ENCODE measurements at places on chromosomes 16 and 17. TPM values are rescaled to one million over a fixed set of nuclear protein-coding genes. Genes with fewer than 3 reads are reported as not detected.

Gene TLCD3B
- total RNA-seq: 1.4 TPM

Gene CPHXL
- not detected for total RNA-seq

Gene TEX14
- 0.44 TPM for total RNA-seq

Gene OSGIN1
- total RNA-seq: 0.51 TPM

Gene MT4
- total RNA-seq: not detected

Gene TAT
- not detected for total RNA-seq

Gene FBRS
- total RNA-seq: 162 TPM

Gene GALR2
- 0.78 TPM for total RNA-seq

Gene CLEC3A
- not detected for total RNA-seq

Gene EPOP
- total RNA-seq: 16.5 TPM

Gene CACNB1
- total RNA-seq: 25.7 TPM

Gene IGFBP4
- total RNA-seq: 75.5 TPM

Gene KCNG4
- not detected for total RNA-seq

Gene NQO1
- total RNA-seq: 28.2 TPM

Gene ARHGDIG
- not detected for total RNA-seq
